ENCODE measurements at places on chromosomes 1 and 21.

DNA sequence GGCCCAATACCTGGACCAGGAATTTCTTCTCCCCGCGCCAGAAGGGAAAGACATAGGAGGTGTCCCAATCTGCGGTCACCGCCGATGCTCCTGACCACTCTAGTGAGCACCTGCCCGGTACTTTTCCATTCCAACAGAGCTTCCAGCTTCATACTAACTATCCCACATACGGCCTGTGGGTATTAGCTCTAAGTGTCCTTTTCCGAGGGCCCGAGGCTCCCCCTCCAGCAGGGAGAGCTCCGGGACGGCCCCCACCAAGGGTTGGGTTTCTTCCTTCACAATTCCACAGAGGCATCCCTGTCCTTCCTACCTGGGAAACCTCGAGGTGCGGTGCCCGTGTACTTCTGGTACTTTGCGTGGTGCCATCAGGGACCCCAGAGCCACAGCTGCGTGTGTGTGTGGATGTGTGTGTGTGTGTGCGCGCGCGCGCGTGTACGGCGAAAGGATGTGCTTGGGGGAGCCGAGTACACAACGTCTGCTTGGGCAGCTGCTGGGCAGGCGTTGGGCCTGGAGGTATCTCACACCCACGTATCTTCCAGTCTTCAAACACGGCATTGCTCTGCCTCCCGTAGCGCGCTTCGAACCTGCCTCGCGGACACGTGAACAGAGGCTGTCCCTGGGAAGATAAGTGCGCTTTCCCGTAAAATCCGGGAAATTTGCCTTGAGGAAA is 2.4 kb upstream of the SIM2 start:
- no peak for DNase-seq

GRCh38 chr1:193794239-193794638 is 607.8 kb upstream of the B3GALT2 start:
- peak; percentile 19 for DNase-seq

GRCh38 chr1:207823880-207824566 is 72.2 kb downstream of the CD46 start:
- DNase-seq: peak; percentile 100

- no peak for DNase-seq
These were observed 44.4 kb upstream of the KIF26B start for GRCh38 chr1:245110406-245110805.

DNA sequence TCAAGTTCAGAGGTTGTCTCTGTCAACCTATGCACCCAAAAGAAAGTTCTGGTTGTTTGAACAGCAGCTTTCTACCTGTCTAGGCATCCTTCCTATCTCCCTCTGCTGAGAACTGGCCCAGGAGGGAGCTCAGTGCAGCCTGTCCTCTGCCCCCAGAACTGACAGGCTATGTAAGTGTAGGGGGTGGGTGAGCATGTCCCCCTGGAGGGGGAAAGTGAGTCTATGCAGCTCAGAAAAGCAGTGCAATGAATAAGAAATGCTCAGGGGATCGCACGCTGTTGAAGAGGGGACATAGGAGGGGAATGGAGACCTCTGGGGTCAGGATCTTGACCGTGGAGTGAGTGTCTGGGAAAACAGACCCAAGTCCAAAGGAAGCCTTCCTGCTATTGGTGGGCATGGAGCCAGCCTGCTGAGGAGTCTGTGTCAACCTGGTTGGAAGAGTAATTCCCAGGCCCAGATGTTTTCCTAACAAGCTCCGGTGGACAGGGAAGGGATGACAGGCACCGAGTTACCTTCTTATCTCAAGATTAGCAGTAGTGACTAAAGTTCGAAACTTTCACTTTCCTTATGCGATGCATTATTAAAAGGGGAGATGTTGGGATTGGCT is 26.1 kb upstream of the FHAD1 start:
- no peak for DNase-seq

GRCh38 chr1:91502672-91503184 is 2.1 kb downstream of the CDC7 start:
- no peak for DNase-seq

GRCh38 chr1:64363111-64363510 is 106.8 kb upstream of the CACHD1 start:
- DNase-seq: no peak

DNA sequence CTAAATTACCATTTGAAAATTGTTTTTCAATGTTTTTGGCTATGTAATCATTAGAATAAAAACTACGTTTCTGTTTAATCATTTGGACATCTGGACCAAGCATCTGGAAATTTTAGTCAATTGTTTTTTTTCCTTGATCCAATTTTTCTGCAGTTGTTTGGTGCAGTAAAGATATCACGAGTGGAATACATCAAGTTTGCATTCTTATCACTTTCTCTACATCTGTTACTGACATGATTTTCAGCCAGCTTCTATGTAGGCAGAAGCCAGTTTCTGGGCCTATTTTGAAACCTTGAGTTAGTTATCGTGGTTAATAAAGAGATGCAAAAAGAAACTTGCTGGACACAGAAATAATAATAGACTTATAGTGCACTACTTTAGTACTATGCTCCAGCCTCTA is 277.9 kb upstream of the ADAMTS5 start:
- DNase-seq: no peak

DNA sequence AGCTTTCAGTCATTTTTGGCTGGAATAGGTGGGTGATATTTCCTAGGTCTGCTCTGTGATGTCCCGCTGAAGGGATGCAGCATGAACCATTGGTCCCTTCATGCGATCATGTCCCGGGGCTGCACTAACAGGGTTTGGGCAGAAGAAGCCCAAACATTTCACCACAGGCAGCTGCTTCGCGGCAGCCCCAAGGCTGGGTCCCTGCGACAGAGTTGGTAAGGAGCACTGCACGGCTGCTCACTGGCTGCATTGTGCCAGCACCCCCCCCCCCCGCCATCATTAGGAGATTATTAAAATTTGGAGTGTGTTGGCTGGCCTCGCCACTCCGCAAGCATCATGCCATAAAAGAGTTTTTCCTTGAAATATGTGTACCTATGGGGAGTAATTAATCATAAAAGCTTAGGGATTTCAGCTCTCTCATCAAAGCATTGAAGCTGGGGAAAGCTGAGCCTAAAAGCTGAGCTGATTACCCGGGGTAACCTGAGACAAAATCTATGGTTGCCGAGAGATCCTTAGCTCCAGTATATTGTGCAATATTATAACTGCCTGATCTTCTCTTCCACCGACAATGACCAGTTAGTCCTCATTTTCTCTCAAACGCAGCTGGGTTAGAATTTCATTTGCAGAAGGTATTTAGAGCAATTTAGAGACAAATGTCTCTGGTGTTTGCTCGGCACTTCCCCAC is 62.5 kb downstream of the PEX14 start:
- no peak for DNase-seq

DNA sequence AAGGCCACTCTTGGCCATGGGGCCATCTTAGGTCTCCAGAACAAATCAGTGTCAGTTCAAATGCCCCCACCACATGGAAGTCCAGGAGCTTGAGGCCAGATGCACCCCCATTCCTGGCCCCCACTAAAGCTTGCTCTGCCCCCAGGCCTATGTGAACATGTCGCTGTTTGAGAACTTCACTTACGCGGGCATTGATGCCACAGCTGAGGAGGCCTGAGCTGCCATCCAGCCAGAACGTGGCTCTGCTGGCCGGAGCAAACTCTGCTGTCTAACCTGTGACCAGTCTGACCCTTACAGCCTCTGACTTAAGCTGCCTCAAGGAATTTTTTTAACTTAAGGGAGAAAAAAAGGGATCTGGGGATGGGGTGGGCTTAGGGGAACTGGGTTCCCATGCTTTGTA is 15.1 kb upstream of the MPL start:
- DNase-seq: no peak

DNA sequence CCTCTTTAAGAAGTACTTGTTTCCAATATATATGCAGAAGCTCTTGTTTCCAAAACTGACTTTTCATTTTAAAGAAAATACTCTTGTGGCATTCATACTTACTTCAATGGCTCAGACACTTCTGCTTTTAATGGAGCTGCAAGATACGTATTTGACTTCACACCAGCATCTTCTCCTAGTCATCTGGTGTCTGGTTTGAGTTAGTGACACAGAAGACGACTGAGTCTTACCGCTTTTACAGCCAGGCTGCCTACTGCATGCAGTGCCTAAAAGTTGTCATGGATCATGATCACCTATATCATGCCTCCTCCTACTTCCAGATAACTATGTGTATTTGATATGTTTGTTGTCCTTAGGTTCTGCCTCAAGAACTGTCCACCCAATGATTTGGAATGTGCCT is 185.9 kb downstream of the TPR start:
- DNase-seq: no peak

DNA sequence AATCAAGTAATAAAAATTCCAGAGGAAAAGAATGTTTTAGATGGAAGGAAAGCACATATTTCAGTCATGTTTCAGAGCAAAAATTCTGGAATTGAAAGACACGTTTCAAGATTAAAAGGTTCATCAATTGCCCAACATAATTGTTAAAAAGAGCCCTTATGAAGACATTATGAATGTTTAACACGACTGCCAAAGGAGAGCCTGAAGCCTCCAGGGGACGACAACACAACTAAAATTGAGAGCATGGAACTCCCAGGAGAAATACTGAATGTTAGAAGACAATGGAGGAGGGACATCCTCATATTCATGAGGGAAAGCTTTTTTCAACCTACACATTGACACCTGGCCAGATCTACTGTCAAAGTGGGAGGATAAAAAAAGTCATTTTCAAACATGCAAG is 16.0 kb downstream of the OR2T11 start:
- no peak for DNase-seq

DNA sequence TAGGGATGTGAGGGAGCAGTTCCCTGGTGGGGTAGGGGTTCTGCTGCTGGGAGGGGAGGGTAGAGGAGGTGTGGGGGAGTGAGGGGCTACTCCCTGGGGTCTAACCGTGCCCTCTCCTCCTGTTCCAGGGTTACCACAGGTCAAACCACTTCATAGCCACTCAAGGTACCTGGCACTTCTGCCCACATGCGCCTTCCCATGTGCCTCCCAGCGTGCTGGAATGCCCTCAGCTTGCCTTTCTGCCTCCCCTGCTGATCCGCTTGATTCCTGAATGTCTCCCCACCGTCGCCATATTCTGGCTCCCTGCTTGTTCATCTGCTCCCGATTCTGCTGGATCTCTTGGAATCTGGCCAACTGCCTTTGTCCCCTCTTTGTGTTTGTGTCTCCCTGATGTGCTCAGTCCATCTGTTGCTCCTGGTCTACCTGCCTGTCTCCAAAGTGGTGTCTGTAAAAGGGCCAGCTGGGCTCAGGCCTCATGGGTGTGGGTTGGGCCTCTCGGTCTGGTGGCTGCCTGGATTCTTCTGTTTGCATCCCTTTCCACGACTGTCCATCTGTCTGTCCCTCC is 74.4 kb downstream of the PTPRU start:
- no peak for DNase-seq

- DNase-seq: no peak
These were observed 44.1 kb downstream of the ZNF678 start for GRCh38 chr1:227607336-227607898.

DNA sequence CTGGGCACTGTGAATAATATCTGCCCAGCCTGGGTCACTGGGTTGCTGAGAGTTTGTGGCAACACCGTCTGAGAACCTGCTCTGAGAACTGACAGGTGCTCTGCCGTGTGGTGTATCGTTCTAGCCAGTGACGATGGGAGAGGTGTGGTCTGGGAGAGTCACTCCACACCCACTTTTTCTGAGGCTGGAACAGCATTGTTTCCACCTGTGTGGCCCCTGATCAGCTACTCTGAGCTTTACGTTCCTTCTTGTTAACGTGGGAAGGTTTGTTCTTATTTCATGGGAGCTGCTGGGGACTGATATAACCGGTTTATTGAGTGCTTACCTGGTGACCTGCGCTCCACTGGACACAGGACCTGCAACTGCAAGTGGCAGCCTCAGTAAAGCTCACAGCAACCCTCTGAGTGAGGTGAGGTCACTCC is 34.8 kb upstream of the TENT5C start:
- peak; percentile 96 for DNase-seq

GRCh38 chr1:3270403-3271245 is 183.8 kb upstream of the ARHGEF16 start:
- DNase-seq: no peak

DNA sequence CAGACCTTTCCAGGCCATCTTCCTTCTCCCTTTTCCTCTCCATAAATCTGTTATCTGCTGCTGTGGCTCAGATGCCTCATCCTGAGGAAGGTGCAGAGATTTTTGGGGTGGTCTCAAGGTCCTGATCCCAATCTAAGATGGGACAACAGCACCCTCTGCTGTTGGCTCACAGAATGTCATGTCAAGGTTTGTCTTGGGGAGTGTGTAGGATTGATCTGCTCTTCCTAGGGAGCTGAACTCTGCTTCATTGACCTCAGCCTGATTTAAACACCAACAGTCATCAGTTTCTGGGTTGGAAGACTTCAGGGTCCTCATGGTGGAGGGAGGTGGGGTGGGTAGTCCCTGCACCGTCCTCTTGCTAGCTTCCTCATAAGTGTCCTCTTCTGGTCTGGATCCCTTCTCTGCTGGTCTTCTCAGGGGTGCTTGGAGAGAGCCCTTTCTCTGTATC is 62.8 kb upstream of the LAX1 start:
- no peak for DNase-seq

- DNase-seq: no peak
These were observed 157.7 kb downstream of the TRIM33 start for GRCh38 chr1:114353262-114353661.

DNA sequence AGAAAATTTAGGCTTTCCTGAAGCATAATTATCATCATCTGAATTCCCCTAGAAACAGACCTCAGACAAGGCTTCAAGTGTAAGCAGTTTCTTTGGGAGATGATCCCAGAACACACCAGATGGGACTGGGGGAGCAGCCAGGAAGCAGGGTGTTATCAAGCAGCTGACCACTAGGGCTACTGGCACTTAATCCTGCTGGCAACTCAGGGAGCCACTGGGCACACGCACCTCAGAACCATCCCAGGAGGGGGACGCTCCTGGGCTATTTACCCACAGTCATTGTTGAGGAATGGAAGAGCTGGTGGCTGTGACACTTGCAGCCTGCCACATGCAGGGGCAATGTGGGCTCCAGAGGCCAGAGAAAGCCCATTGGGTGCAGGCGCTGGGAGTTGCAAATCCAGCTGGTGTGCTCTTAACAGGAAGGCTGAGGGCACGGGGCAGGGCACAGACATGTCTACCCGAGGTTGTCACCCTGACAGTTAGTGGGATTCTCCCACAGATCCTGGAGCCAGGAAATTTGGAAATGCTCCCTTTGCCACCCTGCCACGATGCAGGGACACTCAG is 15.1 kb upstream of the IL22RA1 start:
- no peak for DNase-seq

DNA sequence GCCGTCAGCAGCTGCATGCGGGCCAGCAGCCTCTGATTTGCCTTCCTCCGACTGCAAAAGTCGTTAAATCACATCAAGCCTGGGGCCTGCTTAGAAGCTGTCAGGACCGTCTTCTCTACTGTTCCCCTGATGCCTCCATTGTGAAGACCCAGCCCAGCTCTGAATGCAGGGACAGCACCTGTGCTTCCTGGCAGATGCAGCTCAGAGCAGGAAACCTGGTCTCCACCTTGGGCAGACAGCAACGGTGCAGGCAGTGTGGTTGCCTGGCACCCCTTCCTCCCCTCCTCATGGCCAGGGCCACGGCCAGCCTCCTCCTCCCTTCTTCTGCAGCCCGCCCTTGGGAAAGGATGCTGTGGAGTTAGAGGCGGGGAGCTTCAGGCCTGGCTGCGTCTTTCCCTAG is 92.3 kb upstream of the COL6A1 start:
- no peak for DNase-seq

All from LNCaP clone FGC (cell line).